Activated CD4-positive, alpha-beta T cell treated with anti-CD3 and anti-CD28 coated beads, Interleukin-2, amount 10 ng/mL, durations not matched to agents 7 days and 5 days (primary cell): ENCODE measurements at places on chromosomes 2 and 18.

DNA sequence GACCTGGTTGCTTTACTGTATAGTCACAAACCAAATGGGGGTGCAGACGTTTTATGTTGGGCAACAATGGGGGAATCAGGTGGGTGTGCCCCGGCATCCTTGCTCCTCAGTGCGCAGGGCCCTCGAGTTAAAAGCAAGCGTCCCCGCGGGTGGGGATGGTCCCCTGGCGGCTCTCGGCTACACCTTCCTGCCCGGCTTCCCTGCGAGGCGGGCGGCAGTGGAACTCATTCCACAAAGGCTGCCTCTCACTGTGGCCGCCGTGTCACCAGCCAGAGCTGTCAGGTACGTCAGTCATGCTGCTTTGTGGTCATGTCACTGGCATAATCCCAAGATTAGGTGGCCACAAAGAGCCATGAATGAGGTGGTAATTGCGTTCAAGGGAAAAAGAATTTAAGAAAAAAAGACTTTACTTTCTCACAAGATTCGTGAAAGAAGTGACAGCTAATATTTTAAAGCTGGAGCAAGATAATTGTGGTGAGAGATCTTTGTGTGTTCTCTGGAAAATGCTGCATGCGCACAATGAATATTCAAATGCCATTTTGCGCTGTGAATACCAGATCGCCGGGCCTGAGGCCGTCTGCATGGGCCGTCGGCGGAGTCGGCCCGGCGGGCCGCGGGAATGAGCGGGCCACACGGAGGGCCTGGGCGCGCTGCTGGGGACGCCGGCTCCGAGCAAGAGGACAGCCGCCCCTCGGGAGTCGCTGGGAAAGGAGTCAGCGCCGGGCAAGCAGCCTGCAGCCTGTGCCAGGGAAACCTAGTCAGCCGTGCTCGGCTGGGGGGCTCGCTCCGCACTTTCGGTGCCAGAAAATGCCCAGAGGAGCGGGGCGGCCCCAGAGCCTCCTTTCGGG, 82.3 kb upstream of the LDLRAD4 start:
- DNase-seq = peak; percentile 14

DNA sequence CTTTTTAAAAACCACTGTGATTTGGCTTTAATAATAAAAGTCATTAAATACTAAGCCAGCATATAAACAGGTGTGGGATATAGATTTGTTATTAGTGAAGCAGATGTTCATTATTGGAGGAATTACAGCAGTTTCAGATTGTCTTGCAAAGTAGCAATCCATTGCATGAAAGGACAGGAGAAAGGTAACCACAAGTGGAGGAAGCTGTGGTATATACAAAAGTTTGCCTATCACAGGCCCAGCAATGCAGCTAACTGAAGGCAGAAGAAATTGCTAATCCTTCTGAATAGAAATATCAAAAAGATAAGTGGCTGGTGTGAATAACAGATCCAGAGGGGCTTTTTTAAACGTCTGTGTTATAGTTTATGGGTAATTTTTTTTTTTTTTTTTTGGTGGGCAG, 199.4 kb downstream of the ZNF385B start:
- no peak for DNase-seq

DNA sequence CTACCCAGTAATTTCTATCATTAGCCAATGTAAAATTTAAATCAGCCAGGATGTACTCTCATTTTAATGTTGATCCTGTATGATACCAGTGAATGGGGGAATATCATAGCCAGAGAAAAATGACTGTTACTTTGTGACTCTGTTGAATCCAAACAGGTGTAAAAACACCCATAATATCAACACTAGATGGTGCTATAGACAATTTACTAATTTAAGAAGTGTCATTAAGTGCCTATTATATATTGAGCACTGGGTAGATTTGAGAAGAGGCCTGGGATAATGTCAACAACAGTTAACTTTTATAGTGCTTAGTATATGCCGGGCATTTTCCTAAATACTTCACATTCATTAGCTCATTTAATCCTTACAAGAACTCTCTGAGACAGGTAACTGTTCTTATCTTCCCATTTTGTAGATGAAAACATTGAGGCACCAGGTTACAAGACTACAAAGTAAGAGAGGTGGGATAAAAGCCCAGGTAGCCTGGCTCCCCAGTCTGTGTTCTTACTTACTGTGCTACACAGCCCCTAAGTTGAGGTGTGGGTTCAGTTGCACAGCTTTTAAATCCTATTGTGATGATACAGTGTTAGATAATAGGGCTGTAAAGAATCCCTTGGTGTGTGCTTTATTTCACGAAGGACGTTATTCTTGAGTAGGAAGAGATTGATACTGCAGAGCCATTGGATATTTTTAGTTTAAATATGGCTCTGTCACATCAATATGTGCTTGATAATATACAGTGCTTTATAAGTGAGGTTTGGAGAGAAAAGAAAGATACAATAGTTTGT, 325.5 kb downstream of the AGPS start:
- no peak for DNase-seq

DNA sequence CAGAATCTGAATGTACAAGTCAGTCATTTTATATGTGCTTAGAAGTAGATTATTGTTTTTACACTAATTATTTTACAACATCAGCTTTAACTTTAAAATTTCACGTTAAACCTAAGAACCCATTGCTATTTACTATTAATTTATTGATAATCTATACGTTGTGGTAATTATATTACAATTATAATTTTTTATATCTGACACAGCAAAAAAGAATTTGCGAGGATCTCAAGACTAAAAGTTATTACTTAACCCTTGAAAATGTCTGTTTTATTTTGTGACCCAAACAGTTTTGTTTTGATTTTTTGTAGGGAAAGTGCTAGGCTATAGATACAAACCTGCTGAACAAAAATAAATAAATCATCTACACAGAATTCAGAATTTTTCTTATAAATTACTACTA, 30.3 kb downstream of the BAZ2B start:
- no peak for DNase-seq

- no peak for DNase-seq
These were observed 49.7 kb upstream of the ST3GAL5 start for GRCh38 chr2:85938456-85938855.

GRCh38 chr18:58252166-58252565, 208.1 kb downstream of the NEDD4L start:
- no peak for DNase-seq

DNA sequence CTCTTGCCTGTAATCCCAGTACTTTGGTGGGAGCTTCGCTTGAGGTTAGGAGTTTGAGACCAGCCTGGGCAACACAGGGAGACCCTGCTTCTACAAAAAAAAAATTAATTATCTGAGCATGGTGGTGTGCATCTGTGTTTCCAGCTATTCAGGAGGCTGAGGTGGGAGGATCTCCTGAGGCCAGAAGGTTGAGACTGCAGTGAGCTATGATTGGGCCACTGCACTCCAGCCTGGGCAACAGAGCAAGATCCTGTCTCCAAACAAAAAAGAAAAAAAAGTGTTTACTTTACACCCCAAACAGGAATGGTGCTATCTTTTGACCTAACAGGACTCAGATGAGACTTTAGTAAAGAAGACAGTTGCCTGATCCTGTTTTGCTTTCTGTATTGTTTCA, 35.6 kb downstream of the MAL start:
- no peak for DNase-seq

- no peak for DNase-seq
These were observed 288.4 kb downstream of the SOX11 start for GRCh38 chr2:5980450-5981190.

DNA sequence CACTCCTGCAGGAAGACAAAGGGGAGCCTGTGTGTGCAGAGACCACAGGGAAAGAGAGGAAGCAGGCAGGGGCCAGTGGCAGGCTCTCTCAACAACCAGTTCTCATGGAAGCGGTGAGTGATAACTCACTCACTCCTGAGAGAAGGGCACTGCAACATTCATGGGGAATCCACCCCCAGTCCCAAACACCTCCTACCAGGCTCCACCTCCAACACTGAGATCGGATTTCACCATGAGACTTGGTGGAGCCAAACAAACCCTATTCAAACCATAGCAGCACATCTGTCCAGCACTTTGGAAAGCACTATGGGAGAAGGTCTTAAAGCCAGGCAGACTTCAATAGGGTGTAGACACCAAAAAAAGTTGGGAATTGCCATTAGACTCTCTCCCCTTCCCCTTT, 345.7 kb upstream of the SPRED2 start:
- DNase-seq = no peak

DNA sequence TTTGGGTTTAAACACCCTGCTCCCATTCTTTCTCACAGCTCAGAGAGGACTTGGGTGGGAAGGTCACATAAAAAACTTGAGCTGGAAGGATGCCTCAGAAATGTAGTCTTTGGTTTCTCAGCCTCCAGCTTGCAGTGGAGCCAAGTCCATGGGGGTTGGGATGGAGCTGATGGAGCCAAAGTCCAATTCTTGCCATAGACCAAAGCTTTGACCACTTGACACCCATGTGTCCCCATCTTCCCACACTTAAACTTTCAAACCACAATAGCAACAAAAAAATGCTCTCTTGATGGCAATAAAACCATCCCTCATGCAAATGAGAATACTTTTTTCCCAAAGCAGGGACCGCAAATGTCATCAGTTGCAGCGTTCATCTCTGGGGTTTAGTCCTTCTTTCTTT, 14.7 kb upstream of the DAW1 start:
- DNase-seq = no peak

- DNase-seq = no peak
These were observed 476 bp downstream of the VSNL1 start for GRCh38 chr2:17540813-17541530.

DNA sequence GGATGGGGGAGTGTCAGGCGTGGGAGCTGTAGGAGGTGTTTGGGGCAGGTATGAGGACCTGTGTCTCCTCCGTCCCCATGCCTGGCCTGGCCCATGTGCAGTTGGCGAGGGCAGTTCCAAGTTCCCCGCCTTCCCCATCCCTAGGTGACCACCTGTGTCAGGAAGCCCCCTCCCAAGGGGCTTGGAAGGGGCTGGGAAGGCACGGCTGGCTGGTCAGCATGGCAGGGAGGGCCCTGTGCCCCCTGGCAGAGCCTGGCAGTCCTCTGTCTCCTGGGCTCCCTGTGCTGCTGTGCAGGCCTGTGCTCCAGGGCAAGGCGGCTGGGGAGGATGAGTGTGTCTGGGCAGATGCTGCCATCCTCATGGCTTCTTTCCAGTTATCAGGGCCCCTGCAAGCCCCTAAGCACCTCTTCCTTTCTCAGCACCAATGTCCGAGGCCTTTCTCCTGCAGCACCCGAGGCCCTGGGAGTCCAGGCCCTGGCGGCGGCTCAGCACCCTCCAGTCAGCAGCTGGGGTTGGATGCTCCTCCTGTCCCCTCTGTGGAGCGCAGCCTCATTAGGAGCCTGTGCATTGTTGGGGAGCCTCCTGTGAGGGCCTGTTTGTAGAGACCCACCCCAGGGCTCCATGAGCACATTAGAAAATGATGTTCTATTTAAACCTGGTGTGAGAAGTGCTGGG, 101.7 kb downstream of the FAM210A start:
- DNase-seq = no peak

DNA sequence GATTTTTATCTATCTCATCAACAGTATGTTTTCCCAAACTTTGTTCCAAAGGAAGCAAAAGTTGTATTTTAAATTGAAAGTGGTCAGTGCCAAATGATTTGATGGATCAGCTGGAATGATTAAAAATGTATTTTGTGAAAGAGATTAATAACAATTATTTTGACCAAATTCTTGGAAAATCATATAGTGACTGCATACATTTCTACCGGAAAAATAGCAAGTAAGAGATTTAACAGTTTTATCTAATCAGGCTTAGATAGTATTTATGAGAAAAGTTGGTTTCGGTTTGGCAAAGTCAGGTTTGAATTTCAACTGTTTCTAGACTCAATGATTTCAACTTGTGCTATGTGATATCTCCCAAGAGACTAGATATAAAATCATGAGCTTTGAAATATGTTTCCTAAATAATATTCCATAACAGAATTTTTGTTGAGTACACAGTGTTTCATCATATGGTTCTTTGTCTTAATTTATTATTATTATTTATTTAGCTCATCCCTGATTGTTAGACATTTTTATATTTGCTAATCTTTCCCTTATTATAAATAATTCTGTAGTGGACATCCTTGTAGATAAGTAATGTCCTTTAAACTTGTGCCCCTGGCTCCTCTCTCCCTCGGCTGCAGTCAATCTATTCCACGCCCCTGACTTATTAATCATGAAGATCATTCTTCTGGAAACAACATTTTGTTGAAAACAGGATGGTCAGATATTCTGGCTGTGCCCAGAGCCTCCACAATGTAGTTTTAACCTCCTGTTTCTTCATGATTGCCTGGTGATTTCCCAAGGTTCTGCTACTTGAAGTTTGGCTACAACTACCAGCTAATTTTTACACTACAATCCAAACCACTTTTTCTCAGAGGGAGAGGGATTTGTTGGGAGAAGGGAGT, 520.7 kb upstream of the TCF4 start:
- no peak for DNase-seq

DNA sequence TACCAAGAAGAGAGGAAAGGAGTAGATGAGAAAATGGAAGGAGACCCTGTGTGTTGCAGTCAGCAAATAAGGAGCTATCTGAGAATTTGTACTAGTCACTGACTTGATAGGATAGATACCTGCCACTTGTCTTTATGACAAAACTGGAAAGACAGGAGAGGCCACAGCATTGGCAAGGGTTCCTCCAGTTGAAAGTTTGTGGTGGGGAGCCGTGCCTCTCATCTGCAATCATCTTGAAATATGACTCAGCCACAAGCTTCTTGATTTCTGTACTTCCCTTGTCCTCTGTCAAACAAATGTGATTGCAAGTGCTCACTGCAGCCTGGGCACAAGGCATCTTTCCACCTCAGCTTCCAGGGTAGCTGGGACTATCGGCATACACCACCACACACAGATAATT, 99.1 kb downstream of the GREB1L start:
- no peak for DNase-seq

DNA sequence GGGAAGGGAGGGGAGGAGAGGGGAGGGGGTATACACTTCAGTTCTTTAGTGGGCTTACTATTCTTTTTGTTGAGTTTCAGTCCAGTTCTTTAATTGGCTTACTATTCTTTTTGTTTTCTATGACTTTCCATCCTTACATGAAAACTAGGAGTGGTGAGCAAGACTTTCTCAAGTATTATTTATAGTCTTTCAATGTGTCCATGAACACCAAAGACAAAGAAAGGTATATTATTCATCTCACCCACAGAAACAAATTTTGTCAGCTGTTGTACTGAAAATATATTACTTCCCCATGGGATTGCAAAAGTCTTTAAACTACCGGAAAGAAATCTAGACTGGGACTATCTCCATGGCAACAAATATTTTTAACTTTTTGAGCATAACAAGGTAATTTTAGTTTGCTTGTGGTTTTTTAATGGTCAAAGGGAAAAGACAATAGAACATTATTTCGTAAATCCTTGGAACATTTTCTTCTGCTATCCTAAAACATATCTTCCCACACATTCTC, 17.6 kb downstream of the ADAM17 start:
- DNase-seq = no peak

DNA sequence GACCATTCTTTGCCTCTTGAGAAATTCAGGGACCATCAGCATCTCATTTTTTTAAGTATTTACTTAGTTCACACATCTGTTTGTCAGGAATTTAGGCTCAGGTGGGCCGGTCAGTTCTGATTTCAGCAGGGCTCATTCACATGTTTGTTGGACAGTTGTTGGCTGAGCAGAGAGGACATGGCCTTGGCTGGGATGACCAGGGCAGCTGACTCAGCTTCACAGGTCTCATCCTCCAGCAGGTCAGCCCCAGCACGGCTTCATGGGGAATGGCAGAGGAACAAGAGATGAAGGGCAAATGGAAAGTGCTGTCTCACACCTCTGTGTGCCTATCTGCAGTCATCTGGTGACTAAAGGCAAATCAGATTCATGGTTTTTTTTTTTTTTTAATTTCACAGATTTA, 136.1 kb upstream of the TMEM200C start:
- DNase-seq = no peak

- DNase-seq = no peak
These were observed 24.3 kb upstream of the BCL11A start for GRCh38 chr2:60577682-60578283.
